ENCODE measurements at places on chromosomes 5 and 9. TPM values are rescaled to one million over a fixed set of nuclear protein-coding genes. Genes with fewer than 3 reads are reported as not detected.

The FST gene
- total RNA-seq: 12.4 TPM

The TMC1 gene
- 0.45 TPM for total RNA-seq

The ZNF462 gene
- total RNA-seq: 102 TPM

The CDHR2 gene
- total RNA-seq: 0.18 TPM

The MEF2C gene
- total RNA-seq: 114 TPM

The DOCK2 gene
- total RNA-seq: 5.8 TPM
